ENCODE measurements at places on chromosomes 1 and 21. TPM values are rescaled to one million over a fixed set of nuclear protein-coding genes. Genes with fewer than 3 reads are reported as not detected.

- no peak for DNase-seq
Measured at GRCh38 chr1:29202053-29202452, 20.4 kb upstream of the SRSF4 start.

- peak; percentile 11 for DNase-seq
Measured at GRCh38 chr1:53544728-53545515, 85.7 kb downstream of the DMRTB1 start.

GRCh38 chr21:44875316-44875700 is 1.8 kb upstream of the PTTG1IP start:
- no peak for DNase-seq

DNA sequence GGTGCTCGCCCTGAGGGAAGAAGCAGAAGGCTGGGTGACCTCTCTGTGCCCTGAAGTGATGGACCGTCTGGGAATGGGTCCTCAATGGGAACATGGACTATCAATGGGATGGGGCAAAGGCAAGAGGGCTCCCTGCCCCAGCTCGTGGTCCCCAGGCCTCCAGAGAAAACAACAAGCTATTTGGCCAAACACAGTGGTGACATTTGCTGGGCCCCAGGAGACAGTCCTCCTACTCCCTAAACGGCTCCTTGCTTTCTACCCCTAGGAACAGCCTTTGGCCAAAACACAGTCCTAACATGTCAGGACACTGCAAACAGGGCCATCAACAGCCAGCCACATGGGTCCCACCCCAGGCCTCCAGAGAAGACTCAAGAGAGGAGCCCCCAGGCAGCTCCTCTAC is 102.8 kb downstream of the RAVER2 start:
- DNase-seq = no peak

- DNase-seq = no peak
Measured at GRCh38 chr1:245807954-245808719, 653.4 kb downstream of the KIF26B start.

DNA sequence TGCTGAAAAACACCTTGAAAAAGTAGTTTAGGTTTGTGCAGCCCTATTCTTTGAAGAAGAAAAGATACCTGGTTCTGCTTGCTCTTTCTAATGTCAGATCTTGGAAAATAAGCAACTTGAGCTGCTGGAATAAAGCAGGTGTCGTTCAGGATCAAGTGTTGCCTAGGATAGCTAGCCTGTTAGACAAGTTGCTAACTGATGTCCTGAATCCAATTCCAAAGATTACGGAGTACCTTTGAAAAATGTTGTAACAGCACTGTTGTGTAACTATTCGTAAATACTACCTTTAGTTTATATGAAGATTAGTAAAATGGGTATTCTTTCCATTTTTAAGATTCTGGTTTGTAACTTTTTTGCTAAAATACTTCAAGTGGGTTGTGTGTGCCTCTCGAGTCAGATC is 151.5 kb downstream of the CLEC20A start:
- DNase-seq = no peak

DNA sequence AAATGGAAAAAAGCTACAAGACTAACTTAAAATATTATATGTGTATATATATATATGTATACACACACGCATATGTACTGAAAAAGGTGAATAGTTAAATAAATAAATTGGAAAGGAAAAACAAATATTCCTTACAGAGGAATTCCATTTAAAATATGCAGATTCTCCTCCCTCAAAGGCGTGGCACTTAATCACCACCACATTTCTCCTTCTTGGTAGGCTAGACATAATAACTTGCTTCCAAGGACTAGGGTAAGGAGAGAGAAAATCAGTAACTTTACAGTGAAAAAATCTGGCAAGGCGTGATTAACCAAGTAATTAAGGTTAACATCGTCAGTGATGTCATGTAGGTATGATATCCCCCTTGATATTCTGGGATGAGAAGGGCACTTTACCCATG is 84.0 kb upstream of the USP25 start:
- no peak for DNase-seq

- DNase-seq = no peak
Measured at GRCh38 chr1:240613356-240614142, 1.6 kb upstream of the GREM2 start.

- no peak for DNase-seq
Measured at GRCh38 chr1:30612536-30613065, 110.8 kb downstream of the MATN1 start.

GRCh38 chr1:92709738-92710137 is 75.2 kb downstream of the EVI5 start:
- no peak for DNase-seq

The HTR1D gene
- not detected for total RNA-seq

The LHX4 gene
- total RNA-seq = not detected

The CNKSR1 gene
- 0.60 TPM for total RNA-seq

The VCAM1 gene
- 7.6 TPM for total RNA-seq

The IFI44L gene
- total RNA-seq = 20.7 TPM

The A3GALT2 gene
- not detected for total RNA-seq

The OPRD1 gene
- total RNA-seq = not detected

The PLA2G2F gene
- total RNA-seq = not detected
